ENCODE measurements at places on chromosomes 3 and 15. TPM values are rescaled to one million over a fixed set of nuclear protein-coding genes. Genes with fewer than 3 reads are reported as not detected.

TRPM1 gene
- total RNA-seq = not detected

TEX55 gene
- total RNA-seq = not detected

CHSY1 gene
- 11.7 TPM for total RNA-seq

CACNA2D3 gene
- total RNA-seq = 0.59 TPM

AEN gene
- total RNA-seq = 68.2 TPM

ZNF80 gene
- not detected for total RNA-seq

PLSCR5 gene
- not detected for total RNA-seq

IL5RA gene
- total RNA-seq = not detected

EXD1 gene
- total RNA-seq = not detected

GRK7 gene
- total RNA-seq = under 0.01 TPM

ZPLD1 gene
- not detected for total RNA-seq

ADAMTSL3 gene
- 0.75 TPM for total RNA-seq

CCDC191 gene
- total RNA-seq = 1.4 TPM

C3orf85 gene
- not detected for total RNA-seq

IGSF11 gene
- 0.12 TPM for total RNA-seq

IFT80 gene
- 33.0 TPM for total RNA-seq

C15orf62 gene
- not detected for total RNA-seq

CCR8 gene
- total RNA-seq = not detected

ATP8B4 gene
- 0.30 TPM for total RNA-seq

NOX5 gene
- 0.12 TPM for total RNA-seq

AP4E1 gene
- 7.0 TPM for total RNA-seq

STRA6 gene
- 26.2 TPM for total RNA-seq

GXYLT2 gene
- total RNA-seq = 49.7 TPM

GOLIM4 gene
- total RNA-seq = 77.1 TPM

TICRR gene
- 0.35 TPM for total RNA-seq

NCK1 gene
- total RNA-seq = 28.9 TPM

MGA gene
- total RNA-seq = 22.2 TPM

Data from smooth muscle cell of the coronary artery (primary cell).